Stimulated activated CD4-positive, alpha-beta T cell treated with anti-CD3 and anti-CD28 coated beads, Interleukin-4, amount 100 ng/mL, for 24 hours (primary cell): ENCODE measurements at places on chromosomes 2 and 18.

- no peak for DNase-seq
Measured at GRCh38 chr18:77711096-77711495, 461.4 kb downstream of the GALR1 start.

GRCh38 chr2:26491563-26492167, 13.7 kb upstream of the OTOF start:
- DNase-seq, result no peak

DNA sequence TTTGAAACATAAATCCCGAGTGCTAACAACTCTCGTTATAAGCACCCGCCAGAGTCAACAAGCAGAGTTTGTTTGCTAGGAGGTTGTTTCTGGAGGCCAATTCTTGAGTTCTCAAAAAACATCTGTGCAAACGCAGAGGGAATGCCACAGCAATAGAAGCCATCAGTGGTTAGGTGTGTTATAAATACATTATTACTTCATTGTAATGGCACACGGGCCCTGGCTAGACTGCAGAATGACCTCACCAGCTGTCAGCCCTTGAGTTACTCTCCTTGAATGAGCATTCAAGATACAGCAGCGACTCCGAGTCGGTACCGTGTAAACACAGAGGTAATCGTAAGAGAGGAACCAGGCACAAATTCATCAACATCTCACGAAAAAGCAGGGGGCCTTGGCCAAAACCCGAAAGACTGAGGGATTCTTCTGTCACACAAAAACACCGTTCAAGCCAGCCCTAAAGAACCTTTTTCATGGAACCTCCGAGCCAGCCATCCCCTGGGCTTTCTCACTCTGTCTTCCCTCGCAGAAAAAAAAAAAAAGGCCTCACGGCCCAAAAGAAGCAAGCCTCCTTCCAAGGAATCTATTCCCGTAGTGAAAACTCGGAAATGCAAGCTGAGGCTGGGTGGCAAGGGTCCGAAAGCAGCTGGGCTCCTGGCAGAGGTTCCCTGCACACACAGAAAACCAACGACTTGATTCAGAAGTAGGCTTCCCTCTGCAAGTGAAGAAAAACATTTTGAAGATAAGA, 133.7 kb upstream of the MEIS1 start:
- no peak for DNase-seq

GRCh38 chr2:190178066-190178722, 115.7 kb upstream of the MSTN start:
- no peak for DNase-seq

DNA sequence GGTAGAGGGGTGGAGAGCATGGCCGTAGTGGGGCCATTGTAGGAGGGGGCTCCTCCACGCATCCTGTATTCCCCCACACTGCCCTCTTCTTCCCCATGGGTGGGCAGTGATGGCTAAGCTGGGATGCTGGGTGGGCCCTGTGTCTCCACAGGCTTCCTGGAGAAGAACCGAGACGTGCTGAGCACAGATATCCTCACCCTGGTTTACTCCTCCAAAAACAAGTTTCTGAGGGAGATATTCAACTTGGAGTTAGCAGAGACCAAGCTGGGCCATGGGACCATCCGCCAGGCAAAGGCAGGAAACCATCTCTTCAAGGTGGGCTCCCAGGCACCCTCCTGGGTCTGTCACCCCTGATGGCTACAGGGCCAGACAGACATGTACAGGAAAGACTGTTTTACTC, 52.8 kb downstream of the MYO7B start:
- no peak for DNase-seq

GRCh38 chr2:24471662-24472061, 19.4 kb upstream of the NCOA1 start:
- DNase-seq, result no peak

GRCh38 chr2:167814881-167815718, 432.3 kb downstream of the STK39 start:
- no peak for DNase-seq

DNA sequence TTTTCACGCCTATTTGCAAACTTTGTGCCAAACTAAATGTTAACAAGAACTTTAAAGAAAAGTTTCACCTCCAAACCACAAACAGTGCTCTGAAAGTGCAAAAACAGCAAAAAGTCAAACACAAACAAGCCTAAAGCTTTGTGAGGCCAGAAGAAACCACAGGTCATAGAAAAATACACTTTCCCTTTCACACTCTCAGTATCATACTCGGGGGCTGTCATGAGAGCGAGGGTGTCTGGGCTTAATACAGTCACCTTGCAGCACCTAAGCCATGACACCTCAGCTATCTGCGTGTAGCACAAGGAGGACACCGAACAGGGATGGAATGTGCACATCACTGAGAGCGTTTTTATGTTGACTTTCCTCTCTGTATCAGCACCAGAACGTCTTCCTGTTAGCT, 26.6 kb upstream of the SEH1L start:
- DNase-seq, result peak; percentile 23

GRCh38 chr2:191922736-191923651, 76.1 kb upstream of the CAVIN2 start:
- DNase-seq, result no peak

DNA sequence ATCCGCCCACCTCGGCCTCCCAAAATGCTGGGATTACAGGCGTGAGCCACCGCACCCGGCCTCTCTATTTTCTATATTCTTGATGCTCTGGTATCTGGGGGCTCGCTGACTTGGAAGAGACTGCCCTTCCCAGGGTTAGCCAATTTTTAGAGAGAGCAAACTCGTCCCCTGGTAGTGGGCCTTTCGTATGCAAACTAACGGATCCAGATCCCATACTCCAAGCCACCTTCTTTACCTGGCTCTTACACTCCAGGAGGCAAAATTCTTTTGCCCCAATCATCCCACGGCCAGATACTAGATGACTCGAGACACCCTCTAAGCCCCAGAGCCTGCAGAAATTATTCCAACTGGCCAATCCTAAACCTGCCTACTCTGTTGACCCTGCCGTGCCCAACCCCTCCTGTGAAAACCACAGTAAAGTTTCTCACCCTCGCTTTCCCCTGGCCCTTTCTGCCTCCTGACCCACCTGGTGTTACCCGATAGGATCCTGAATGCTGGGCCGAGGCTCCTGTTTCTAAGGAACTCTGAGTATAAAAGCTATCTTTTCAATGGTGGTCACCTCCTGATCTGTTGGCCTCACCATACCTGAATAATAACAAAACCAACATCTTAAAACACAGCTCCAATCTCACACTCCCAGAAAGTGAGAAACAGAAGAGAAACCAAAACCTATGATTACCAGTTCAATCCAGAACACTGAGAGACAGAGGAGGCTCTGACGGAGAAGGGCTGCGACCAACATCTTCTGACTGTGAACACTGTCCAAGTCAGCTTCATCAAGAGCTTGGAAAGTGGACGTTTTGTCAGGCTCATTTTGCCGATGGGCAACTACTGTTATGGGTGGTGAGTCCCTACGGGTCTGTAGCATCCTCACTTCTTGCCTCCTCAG, 57.6 kb upstream of the ZNF532 start:
- DNase-seq, result no peak

DNA sequence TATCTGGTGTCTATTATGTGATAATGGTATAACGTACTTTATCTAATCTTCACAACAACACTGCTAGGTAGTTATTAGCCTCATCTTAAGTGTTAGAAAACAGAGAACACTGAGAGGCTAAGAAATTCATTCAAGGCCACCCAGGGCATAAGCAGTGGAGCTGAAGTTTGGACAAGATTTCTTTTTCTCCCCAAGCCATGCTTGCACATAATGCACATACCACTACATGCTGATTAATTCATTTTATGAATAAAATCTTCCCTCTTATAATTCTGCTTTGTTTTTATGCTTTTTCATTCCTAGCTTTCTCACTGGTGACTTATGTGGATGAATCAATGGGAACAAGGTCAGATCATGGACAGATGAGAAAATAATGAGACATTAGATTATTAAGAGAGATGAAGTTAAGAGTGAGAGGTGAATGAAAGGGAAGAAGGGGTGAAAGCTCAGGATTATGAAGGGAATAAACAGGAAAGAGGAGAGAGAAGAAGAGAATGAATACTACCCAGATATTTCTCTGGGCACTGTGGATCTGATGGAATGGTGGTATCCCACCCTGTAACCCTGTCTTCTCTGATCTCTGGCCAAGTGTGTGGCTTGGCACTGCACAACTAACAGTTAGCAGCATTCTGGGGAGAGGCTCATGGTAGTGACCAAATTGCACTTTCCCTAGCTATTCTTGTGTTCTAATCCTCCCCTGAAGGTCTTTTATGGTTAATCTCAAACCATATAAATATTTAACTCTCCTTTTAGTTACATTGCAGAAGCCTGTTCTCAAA, 17.7 kb upstream of the GALNT3 start:
- DNase-seq, result no peak

DNA sequence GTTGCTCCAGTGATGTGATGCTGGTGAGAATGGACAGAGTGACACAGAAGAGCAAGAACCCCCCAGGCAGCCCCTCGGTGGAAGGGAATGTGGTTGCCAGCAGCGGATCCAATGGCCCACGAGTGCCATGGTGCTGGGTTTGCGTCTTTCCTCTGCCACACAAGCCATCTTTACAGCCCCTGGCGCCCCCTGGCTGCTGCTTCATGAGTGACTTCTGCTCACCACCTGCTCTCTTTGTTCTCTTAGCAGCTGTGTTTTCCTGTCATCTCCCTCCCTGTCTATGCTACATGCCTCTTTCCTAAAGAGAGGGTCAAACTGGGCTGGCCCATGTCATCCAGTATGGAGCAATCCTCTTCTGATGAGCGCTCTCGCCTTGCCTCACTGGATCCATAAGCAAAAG, 300.0 kb upstream of the SMIM21 start:
- DNase-seq, result peak; percentile 23

GRCh38 chr2:200077210-200077650, 121.8 kb downstream of the MAIP1 start:
- DNase-seq, result no peak

DNA sequence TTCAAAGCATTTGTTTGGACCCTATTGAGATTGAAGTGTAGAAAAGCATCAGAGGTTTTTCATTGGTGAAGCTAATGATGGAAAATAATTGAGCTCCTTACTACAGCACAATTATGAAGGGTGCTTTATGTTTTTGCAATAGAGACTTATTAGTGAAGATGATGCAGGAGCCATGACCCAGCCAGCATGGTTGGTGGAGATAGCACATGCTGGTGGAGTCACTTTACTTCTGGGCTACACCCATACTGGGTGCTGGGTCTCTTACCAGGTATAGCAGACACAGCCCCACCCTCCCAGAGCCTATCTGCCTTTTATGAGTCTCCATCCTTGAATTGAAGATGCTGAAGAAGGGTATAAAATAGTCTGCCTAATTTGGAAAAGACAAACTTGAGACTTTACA, 3.6 kb downstream of the ACP1 start:
- DNase-seq, result no peak

DNA sequence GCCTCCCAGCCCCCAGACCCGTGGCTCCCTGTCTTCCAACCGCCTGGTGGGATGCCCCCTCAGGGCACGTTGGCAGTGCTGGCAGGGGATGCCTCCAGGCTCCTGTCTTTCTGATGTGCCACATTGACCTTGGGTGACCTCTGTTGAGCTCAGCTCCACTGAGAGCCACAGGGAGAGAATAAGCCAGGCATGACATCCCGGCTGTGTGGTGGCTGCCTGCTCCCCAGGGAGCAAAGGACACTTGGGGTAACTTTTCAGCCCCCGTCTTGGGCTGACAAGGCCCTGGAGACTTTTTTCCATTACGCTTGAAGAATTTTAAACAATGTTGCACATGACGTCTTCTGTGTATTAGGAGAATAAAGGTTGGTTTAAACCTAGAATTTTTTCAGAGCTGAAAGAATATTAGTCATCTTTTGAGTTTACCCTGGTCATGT, 246.0 kb downstream of the TSN start:
- no peak for DNase-seq

DNA sequence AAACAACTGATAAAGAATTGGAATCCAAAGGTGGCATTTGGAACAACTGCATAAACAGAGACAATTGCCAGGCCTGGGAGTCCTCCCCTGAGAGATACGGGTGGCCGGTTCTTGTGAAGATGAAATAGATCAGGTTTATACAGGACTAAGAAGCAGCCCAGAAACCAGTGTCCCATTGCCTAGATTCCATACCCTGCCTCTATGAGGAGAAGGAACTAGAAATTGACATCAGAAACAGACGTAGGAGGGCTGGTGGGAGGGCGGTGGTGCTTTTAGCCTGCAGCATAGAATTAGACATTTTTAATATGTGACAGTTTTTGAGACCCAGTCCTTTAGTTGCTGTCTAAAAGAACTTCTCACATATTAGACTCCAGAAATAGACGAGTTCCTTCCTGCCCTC, 11.8 kb upstream of the SH3BP4 start:
- no peak for DNase-seq

GRCh38 chr2:112889976-112890375, 21.0 kb upstream of the IL37 start:
- DNase-seq, result no peak

DNA sequence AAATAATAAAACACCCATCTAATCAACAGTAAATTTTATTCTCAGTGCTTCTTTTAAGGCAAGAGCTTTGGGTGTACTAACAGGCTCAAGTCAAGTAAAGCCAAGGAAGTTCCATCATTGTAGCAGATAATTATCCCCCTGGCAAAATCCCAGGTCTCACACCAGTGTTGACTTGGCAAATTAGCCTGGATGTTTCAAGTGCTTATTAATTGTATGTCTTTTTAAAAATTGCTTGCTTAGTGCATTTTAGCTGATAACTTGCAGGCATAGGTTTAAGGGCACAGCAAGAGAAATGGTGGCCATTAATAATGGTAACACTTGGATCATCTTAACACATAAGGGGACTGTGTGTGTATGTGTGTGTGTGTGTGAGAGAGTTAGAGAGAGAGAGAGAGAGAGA, 42.0 kb upstream of the FMNL2 start:
- DNase-seq, result no peak
